Activated naive CD4-positive, alpha-beta T cell treated with anti-CD3 and anti-CD28 coated beads, Interleukin-2, amount 50 U/mL, for 72 hours (primary cell): ENCODE measurements at places on chromosomes 3 and 15. TPM values are rescaled to one million over a fixed set of nuclear protein-coding genes. Genes with fewer than 3 reads are reported as not detected.

DNA sequence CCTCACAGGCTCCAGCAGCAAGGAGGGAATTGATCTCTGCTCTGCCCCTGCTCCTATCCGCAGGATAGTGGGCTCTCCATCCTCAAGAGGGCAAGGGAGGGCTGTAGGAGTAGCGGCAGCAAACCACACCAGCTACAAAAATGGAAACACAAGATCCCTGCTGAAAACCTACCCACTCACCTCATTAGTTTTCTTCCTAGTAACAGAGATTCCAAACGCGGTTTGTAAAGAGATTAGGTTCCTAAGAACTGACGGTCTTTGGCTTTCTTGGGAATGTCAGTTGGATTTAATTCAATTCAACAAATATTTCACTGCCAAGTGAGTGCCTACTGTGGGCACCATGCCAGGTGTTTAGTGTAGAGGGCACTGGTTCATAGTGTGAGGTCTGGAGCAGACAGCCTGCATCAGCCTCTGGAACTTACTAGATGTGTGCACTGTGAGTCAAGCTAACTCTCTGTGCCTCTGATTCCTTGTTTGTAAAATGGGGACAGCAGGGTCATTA is 84.7 kb downstream of the MRPL46 start:
- no peak for DNase-seq

GRCh38 chr3:113200946-113201345 is 10.4 kb upstream of the BOC start:
- DNase-seq = no peak

GRCh38 chr3:52730681-52731080 is 24.8 kb downstream of the SPCS1 start:
- no peak for DNase-seq

- DNase-seq = peak; percentile 38
Observed at GRCh38 chr3:128133273-128133883, 9.8 kb upstream of the RUVBL1 start.

DNA sequence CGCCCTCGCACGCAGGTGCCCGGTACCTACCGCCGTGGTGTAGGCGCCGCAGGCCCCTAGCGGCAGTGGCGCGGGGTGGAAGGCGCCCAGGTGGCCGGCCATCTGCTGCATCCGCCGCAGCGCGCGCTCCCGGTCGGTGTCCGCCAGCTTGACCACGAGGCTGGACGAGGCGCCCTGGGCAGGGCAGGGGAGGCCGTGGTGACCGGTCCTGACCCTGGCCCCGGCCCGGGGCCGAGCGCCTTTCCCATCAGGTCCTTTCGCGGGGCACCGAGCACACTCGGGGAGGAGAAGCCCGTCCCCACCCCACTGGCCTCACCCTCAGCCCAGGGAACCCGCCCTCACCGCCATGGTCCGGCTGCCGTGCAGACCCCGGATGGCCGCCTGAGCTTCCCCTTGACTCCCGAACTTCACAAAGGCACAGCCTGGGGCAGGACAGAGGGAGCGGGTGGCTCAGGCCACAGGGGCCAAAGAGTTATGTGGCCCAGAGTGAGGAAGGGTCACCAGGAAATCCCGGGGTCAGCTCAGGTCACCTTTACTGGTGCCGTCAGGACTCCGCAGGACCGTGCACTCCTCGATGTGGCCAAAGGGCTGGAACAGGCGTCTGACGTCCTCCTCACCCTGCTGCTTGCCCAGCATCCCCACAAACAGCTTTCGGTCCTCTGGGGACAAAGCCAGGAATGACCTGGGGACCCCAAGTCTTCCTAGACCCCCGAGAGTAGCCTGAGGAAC is 17.4 kb upstream of the PARP6 start:
- no peak for DNase-seq

TMCO5A gene
- not detected for total RNA-seq

ZNF35 gene
- total RNA-seq = 1.0 TPM

DNA sequence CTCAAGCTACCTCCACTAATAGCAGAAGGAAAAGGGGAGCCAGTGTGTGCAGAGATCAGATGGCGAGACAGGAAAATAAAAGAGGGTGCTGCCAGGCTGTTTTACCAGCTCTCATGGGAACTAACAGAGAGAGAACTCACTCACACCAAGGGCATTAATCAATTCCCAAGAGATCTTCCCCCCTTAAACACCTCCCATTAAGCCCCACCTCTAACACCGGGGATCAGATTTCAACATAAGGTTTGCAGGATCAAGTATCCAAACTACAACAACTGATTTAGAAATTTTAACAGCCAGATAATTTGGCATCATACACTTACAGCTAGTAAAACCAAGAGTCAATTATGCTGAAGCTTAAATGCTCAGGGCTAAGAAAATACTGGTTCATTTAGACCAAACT is 18.9 kb downstream of the CD200 start:
- no peak for DNase-seq

DNA sequence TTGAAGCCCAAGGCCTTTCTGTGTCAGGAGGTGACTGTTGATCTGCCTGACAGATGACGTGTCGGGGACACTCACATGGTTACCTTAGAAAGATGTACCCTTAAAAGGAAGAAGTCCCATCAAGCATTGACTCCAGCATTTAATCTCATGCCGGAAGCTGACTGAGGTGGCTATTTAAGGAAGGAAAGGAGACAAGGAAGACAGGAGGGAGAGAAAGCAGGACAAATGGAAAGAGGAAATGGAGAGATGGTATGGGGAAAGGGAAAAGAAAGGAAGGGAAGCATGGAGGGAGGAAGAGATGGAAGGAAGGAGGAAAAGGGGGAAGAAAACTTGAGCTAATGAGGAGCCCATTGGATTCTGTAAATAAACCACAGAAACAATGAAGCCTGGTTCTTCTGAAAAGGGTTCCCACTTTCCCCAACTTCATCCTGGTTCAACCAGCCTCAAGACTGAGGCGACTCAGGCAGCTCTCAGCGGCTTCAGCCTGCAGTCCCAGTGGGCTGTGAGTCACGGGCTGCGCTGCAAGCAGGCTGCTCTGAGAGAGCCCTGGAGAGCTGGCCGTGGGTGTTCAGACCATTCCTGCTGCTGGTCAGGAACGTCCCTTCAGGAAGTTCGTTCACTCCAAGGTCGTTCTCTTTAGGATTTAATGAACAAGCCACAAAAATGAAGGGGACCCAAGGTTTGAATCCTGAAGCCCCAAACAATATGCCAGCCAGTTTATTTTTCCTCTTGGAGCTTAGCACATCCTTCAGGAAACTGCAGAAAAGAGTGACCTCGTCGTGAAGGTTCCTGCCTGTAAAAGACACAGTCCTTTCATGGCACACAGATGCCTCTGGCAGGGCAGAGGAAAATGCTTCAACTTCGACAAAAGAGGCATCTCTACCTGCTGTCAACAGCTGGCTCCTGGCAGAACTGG is 69.6 kb upstream of the THBS1 start:
- DNase-seq = no peak

DNA sequence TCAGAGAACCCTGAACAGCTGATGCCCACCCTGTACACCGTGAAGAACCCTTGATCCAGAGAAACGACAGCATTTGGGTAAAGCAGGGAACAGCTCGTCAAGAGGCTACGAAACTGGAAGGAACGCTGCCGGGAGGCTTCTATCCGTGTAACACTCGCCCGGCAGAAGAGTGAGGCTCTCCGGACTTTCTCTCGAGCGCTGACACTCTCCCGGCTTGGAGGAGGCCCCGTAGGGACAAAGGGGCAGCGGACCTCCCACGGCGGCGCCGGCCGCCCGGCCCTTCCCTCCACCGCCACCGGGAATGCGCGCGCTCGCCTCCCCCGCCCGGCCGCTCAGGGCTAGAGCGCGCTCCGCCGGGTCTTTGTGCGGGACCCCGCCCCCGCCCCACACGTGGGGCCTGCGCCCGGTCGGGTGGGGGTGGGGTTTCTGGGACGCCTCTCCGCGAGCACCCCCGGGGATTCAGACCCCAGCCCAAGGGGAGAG is 1.7 kb downstream of the HYAL2 start:
- no peak for DNase-seq
